ENCODE measurements at places on chromosomes 4 and X.

DNA sequence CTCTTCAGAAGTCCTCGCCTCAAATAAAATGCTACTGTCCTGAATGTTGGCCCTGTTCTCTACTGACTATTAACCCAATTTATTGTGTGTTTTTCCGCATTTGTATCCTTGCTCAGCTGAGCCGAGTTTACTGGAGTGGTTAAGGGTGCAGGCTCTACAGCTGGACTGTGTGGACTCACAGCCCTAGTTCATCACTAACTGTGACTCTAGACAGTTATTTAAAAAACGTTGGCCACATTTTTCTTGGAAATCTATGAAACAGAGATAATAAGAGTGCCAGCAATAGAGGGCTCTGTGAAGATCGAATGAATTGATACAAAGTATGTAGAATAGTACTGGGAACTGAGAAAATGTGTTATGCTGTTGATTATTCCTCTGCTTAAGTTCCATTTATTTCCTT, 2.9 kb upstream of the GUF1 start:
- no peak for DNase-seq

DNA sequence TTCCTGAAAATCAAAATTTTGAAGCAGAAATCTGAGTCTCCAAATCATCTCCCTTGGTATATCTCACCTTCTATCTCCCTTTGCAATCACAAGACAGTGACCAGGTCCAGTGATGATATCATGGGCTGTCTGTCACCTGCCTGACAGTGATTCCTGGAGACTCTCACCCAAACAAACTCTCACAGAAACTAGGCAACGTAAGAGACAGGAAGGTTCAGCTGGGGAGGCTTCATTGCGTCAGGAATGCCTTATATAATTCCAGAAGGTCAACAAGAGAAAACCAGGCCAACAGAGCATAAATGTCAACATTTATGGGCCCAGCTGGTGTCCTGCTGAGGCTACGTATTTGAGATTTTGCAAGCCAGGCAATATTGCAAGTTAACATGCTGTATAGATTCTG, 412.7 kb downstream of the KCNIP4 start:
- DNase-seq, result no peak

- no peak for DNase-seq
Observed at GRCh38 chrX:153763989-153764755, at the start of gene PLXNB3. Gene PLXNB3 (plus strand): TSS chrX:153764249. CDS start chrX:153765536, 1,287 bp downstream.

DNA sequence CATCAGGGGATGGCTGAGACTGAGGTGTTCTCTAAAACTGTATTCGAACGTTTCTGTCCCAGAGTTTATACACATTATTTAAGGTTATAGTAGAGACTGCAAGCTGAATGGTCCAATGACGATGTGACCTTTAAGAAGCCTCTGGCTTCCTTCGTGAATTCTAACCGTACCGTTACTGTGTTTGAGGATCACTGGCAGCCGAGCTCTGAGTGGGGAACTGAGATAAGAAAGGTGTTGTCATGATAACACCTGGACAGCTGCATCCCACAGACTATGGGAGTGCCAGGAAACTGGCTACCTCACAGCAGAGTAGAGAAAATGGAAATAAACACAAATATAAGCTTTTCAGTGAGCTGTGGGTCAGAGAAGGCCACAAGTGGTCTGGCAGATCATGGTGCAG, 59.0 kb downstream of the HMGB2 start:
- DNase-seq, result no peak

- no peak for DNase-seq
Observed at GRCh38 chr4:87074121-87074488, 139.3 kb downstream of the AFF1 start.
